AG10803 (cell line): ENCODE measurements at places on chromosomes 7 and 10.

GRCh38 chr10:24448351-24448999 is 239.5 kb downstream of the KIAA1217 start:
- DNase-seq, result peak; percentile 57

GRCh38 chr7:39946693-39947092 is 3.4 kb upstream of the CDK13 start:
- DNase-seq, result no peak

DNA sequence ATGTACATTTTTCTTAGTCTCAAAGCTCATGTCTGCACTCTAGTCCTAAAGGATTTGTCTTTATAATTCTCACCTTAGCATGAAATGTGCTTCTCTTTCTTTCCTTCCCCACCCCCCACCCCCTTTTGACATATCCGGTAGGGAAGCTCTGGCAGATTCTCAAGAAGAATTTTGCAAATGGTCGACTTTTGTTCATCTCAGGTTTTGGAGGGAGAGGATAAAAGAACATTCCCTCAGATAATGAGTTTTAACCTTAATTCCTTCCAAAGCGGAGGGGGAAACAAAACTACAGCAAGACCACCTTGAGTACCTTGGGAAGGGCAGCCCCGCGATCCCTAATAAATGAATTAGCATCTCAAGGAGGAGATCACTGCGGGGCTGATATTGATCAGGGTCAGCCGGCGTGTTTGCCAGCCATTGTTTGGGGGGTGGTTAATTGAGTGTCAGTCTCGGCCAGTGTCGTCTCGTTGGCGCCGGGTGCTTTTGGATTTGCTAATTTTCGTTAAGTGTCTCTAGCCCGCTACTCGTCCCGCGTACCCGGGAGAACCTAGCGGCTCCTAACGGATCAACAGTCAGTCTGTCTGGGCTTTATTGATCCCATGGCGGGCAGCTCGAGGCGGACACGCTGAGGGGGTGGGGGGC is 874 bp upstream of the BAMBI start:
- no peak for DNase-seq

- no peak for DNase-seq
Measured at GRCh38 chr10:71085689-71086438, 126.5 kb upstream of the UNC5B start.

GRCh38 chr7:101633511-101633910 is 4.4 kb upstream of the MYL10 start:
- no peak for DNase-seq

GRCh38 chr10:26807532-26807931 is 53.2 kb downstream of the ABI1 start:
- no peak for DNase-seq
